Vagina (tissue), 2 donors: ENCODE measurements at places on chromosomes 16 and 17.

- H3K27ac ChIP-seq, result no peak overlapping the region
- DNase-seq, result no peak
- H3K4me1 ChIP-seq, result no peaks in the 10 kb centered on the region
- no peaks in the 10 kb centered on the region for H3K36me3 ChIP-seq
- H3K27me3 ChIP-seq, result no peaks in the 10 kb centered on the region
Measured at GRCh38 chr17:73593249-73593965, 50.8 kb downstream of the SDK2 start.

GRCh38 chr17:38585918-38586529 is 19.7 kb downstream of the SRCIN1 start:
- H3K27me3 ChIP-seq, result no peaks in the 10 kb centered on the region
- no peak overlapping the region for H3K4me3 ChIP-seq
- peaks cover 13% of the 10 kb centered on the region for H3K4me1 ChIP-seq
- no peaks in the 10 kb centered on the region for H3K36me3 ChIP-seq
- no peak for DNase-seq
- no peak overlapping the region for H3K27ac ChIP-seq

- DNase-seq, result no peak
- no peaks in the 10 kb centered on the region for H3K36me3 ChIP-seq
- H3K4me1 ChIP-seq, result peaks cover 23% of the 10 kb centered on the region
- H3K27me3 ChIP-seq, result no peaks in the 10 kb centered on the region
- H3K4me3 ChIP-seq, result no peak overlapping the region
- no peak overlapping the region for H3K27ac ChIP-seq
Measured at GRCh38 chr17:72342061-72342460, 221.2 kb downstream of the SOX9 start.

- no peaks in the 10 kb centered on the region for H3K4me1 ChIP-seq
- no peaks in the 10 kb centered on the region for H3K27me3 ChIP-seq
- H3K36me3 ChIP-seq, result no peaks in the 10 kb centered on the region
- H3K4me3 ChIP-seq, result no peak overlapping the region
- no peak for DNase-seq
Measured at GRCh38 chr17:12242345-12242954, 221.8 kb downstream of the MAP2K4 start.

GRCh38 chr16:51327001-51327400 is 175.9 kb upstream of the SALL1 start:
- H3K4me1 ChIP-seq, result peaks cover 10% of the 10 kb centered on the region
- H3K4me3 ChIP-seq, result no peak overlapping the region
- no peak for DNase-seq
- no peaks in the 10 kb centered on the region for H3K27me3 ChIP-seq
- H3K27ac ChIP-seq, result peak overlapping the region; percentile 63

DNA sequence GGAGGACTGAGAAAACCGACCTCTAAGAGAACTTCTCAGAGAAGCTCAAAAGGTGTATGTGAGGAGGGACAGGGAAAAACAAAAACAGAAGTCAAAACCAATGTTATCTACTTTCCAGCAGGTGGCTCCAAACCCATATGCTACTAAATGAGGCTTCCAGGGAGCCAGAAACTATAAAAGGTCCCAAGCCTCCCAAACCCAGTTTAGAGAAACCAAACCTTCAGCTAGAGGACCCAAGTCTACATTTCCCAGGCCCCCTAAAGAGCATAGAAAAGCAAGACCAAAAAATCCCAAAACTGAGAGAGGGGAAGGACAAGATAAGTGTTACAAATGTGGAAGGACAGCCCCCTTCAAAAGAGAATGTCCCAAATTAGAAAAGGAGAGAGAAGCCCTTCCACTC is 3.7 kb downstream of the HPR start:
- H3K4me1 ChIP-seq, result no peaks in the 10 kb centered on the region
- H3K4me3 ChIP-seq, result no peak overlapping the region
- no peaks in the 10 kb centered on the region for H3K36me3 ChIP-seq
- H3K27me3 ChIP-seq, result no peaks in the 10 kb centered on the region
- DNase-seq, result no peak

DNA sequence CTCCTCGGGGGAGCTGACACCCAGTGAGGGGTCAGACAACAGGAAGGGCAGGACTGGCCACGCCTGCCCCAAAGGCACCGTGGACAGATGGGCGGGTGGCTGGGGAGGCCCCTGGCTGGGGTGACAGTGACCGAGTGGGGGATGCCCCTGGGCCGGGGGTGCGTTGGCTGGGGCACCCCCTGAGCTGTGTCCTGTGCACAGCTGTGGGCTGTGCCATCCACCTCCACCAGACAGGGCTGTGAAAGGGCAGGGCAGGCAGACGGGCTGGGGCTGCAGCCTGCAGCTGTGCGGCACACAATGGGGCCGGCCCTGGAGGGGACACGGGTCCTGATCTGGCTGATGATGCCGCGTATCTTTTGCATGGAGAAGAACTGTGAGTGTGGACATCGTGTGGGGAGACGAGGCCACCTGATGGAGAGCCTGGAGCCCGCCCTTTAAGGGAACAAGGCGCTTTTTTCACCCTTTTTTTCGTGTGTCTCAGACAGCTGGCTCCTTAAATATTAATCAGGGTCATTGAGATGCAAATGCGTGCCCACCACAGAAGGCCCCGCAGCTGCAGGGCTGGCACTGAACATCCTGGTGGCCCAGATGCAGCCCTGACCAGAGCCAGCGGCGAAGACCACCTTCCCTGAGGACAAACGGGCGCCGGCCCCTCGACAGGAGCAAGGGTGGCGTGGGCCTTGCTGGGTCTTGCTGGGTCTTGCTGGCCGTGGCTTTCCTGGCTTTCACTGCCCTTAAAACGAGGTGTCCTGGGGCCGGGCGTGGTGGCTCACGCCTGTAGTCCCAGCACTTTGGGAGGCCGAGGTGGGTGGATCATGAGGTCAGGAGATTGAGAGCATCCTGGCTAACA is 42.4 kb upstream of the GNG13 start:
- no peak for DNase-seq
- no peak overlapping the region for H3K27ac ChIP-seq
- no peaks in the 10 kb centered on the region for H3K27me3 ChIP-seq
- H3K4me3 ChIP-seq, result no peak overlapping the region
- H3K36me3 ChIP-seq, result no peaks in the 10 kb centered on the region

DNA sequence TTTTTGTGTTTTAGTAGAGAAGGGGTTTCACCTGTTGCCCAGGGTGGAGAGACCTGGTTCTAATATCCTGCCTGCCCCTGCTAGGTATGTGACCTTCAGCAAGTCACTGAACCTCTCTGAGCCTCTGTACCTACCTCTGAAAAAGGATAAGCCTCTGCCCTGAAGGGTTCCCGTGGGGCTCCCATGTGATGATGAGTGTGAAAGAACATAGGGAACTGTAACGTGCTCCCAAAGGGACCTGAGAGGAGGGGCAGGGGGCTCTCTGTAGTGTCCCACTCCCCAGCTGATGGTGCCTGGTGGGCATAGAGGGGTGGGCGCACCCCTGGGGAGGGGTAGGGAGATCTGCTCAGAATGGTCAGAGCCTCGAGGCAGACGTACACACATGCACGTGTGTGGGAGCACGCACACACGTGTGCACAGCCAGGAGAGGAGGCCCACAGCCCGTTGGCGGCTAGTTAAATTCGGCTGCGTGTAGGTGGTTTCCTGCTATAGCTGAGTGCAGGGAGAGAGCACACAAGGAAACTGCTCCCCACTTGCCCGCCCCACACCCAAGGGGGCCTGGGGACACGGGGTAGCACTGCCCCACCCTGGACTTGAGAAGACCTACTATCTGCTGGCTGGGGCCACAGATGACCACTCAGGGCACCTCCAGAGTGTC is 6.7 kb downstream of the KCNH4 start:
- DNase-seq, result no peak
- no peak overlapping the region for H3K4me3 ChIP-seq
- no peaks in the 10 kb centered on the region for H3K4me1 ChIP-seq
- no peaks in the 10 kb centered on the region for H3K27me3 ChIP-seq

DNA sequence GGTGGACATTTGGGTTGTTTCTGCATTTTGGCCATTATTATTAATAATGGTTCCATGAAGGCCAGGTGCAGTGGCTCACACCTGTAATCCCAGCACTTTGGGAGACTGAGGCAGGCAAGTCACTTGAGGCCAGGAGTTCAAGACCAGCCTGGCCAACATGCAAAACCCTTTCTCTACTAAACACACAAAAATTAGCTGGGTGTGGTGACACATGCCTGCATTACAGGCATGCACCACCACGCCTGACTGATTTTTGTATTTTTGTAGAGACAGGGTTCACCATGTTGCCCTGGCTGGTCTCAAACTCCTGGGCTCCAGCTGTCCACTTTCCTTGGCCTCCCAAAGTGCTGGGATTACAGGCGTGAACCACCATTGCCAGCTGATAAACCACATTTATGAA is 58.5 kb downstream of the TNFRSF13B start:
- H3K4me3 ChIP-seq, result no peak overlapping the region
- no peaks in the 10 kb centered on the region for H3K4me1 ChIP-seq
- no peak overlapping the region for H3K27ac ChIP-seq

DNA sequence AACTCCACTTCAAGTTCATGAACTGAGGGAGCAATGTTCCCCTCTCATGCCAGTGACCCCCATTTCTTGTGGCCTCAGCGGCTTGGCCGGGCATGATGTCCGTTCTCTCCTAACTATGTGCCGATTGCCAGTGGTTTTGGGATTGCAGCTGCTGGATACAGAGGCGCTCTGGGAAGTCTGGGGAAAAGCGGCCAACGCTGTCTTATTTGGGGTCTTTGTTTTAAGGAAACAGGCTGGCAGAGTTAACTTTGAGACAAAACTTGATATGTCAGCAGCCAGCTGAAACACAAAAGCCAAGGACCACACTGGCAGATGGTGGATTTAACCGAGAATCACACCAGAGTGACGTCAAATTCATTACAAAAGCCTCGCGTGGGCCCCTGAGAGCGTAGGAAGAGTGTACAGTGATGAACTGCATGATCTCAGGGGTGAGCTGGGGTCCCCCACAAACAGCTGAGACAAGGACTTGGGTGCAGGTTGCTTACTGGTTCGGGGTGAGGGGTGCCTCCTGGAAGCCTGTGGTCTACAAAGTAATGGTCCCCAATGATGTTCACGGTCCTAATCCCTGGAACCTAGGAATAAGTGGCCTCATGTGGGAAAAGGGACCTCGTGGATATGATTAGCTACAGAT is 180.4 kb downstream of the IRF8 start:
- no peak overlapping the region for H3K27ac ChIP-seq
- H3K4me1 ChIP-seq, result no peaks in the 10 kb centered on the region
- DNase-seq, result no peak
- no peaks in the 10 kb centered on the region for H3K27me3 ChIP-seq

GRCh38 chr17:32807577-32807976 is 69.3 kb downstream of the MYO1D start:
- no peak overlapping the region for H3K27ac ChIP-seq
- no peak for DNase-seq
- H3K4me1 ChIP-seq, result peaks cover 21% of the 10 kb centered on the region
- no peaks in the 10 kb centered on the region for H3K27me3 ChIP-seq
- no peak overlapping the region for H3K4me3 ChIP-seq

GRCh38 chr17:40538936-40539705 is 26.2 kb downstream of the CCR7 start:
- peaks cover 83% of the 10 kb centered on the region for H3K4me1 ChIP-seq
- H3K27me3 ChIP-seq, result no peaks in the 10 kb centered on the region
- H3K27ac ChIP-seq, result peak overlapping the region; percentile 91
- DNase-seq, result no peak
- H3K4me3 ChIP-seq, result no peak overlapping the region

DNA sequence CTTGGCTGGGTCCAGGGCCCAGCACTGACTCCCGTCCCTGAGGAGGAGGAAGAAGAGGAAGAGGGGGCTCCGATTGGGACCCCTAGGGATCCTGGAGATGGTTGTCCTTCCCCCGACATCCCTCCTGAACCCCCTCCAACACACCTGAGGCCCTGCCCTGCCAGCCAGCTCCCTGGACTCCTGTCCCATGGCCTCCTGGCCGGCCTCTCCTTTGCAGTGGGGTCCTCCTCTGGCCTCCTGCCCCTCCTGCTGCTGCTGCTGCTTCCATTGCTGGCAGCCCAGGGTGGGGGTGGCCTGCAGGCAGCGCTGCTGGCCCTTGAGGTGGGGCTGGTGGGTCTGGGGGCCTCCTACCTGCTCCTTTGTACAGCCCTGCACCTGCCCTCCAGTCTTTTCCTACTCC is 8.5 kb downstream of the HIRIP3 start:
- no peak for DNase-seq
- H3K4me3 ChIP-seq, result no peak overlapping the region
- no peaks in the 10 kb centered on the region for H3K36me3 ChIP-seq
- no peak overlapping the region for H3K27ac ChIP-seq
- no peaks in the 10 kb centered on the region for H3K27me3 ChIP-seq
- H3K4me1 ChIP-seq, result no peaks in the 10 kb centered on the region

GRCh38 chr17:28427371-28427770 is 21.4 kb upstream of the SLC46A1 start:
- H3K27ac ChIP-seq, result no peak overlapping the region
- H3K4me1 ChIP-seq, result no peaks in the 10 kb centered on the region

- no peak overlapping the region for H3K4me3 ChIP-seq
- H3K27me3 ChIP-seq, result no peaks in the 10 kb centered on the region
- no peaks in the 10 kb centered on the region for H3K36me3 ChIP-seq
- H3K27ac ChIP-seq, result no peak overlapping the region
Measured at GRCh38 chr17:16976725-16977550, 5.0 kb upstream of the TNFRSF13B start.

DNA sequence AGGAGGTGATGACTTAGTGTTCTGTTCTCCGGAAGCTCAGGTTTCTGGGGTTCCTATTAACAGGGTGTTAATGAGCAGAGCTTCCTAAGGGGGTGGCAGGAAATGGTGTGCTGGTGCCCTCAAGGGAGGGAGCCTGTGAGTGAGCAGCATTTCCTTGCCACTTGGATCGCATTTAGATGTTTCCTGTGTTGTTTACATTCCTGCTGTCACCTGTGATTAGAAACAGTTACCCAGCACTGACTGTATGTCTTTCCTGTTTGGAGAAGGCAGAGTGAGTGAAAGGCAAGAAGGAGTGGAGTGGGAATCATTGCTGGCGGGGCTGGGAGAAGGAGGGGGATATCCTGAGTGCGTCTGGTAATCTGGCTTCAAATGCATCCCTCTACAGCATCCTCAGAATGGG is 214.6 kb downstream of the CCDC182 start:
- no peak overlapping the region for H3K27ac ChIP-seq
- DNase-seq, result no peak
- H3K4me3 ChIP-seq, result no peak overlapping the region
- H3K27me3 ChIP-seq, result no peaks in the 10 kb centered on the region
- H3K4me1 ChIP-seq, result peaks cover 14% of the 10 kb centered on the region
